Aorta (tissue), 5 donors: ENCODE measurements at places on chromosomes 3 and 15. TPM values are rescaled to one million over a fixed set of nuclear protein-coding genes. Genes with fewer than 3 reads are reported as not detected.

DNA sequence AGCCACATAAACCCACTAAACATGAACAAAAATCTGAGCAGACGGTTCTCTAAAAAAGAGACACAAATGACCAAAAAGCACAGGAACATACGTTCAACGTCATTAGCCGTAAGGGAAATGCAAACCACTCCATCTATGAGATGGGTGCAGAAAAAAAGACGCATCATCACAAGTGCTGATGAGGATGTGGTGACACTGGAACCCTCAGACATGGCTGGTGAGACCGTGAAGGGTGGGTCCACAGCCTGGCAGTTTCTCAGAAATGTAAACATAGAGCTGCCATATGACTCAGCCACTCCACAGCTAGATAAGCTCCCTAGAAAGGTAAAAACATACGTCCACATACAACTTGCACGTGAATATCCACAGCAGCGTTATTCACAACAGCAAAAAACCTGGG, 23.3 kb downstream of the PCSK6 start:
- DNase-seq = no peak
- H3K4me3 ChIP-seq = no peak overlapping the region
- no peaks in the 10 kb centered on the region for H3K36me3 ChIP-seq
- H3K27ac ChIP-seq = no peak overlapping the region
- no peaks in the 10 kb centered on the region for H3K27me3 ChIP-seq
- no peaks in the 10 kb centered on the region for H3K4me1 ChIP-seq

DNA sequence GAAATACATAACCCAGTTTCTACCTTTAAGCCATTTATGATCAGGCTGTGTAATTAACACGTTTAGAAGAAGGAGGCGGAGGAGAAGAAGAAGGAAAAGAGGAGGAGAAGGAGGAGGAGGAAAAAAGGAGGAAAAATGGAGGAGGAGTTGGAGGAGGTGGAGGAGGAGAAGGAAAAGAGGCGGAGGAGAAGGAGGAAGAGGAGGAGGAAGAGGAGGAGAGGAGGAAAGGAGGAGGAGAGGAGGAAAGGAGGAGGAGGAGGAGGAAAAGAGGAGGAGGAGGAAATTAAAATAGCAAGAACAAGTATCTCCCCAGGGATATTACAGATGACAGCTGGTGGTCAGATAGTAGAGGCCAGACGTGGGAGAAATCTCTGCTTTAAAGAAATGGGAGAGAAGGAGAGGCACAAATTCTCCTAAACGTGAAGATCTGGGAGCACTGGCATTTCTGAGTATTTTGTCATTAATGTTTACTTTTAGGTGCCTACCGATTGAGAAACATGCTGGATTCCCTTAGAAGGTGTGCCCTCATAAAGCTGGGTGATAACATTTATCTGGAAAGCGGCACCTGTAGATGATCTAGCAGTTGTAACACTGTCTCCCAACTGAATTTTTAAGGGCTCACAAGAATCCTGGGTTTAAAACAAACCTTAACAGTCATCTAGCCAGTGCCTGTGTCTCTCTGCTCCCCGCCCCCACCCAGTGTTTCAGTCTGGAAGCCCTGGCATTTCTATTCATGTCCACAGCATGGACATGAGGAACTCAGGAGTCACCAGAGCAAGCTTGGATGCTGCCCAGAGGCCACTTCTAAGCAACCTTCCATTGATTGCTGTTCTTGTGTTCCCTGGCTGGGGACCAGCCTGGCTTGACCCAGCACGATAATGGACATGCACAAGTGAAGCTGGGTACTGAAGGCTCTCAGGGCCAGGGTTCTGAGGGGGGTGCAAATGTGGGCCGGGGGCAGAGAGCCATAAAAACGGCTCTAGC, 75.2 kb downstream of the CHRNA7 start:
- no peak overlapping the region for H3K4me3 ChIP-seq
- H3K27me3 ChIP-seq = no peaks in the 10 kb centered on the region
- H3K27ac ChIP-seq = no peak overlapping the region

DNA sequence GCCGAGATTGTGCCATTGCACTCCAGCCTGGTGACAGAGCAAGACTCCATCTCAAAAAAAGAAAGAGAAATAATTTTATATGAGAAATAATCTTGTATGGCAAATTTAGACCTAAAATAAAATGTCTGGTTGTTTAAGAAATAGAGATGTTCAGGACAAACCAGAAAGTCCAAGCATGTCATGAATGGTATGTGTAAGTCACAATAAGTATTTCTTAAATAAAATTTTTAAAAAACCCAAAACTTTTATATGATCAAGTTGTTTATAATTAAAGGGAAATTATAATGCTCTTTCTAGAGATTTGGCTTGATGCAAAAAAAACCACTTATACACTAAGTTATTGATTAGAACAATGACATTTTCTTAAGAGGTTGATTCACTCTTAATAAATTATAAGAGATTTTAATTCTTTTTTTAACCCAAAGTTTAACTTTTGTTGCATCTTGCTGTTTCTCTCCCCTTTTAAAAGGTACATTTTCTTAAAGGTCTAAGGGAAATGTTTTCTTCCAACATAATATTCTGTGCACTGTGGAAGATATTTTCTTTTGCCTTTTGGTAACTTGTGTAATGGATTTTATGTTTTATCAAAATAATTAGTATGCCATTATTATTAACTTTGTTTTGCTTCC, 105.7 kb downstream of the RTP4 start:
- H3K27ac ChIP-seq = no peak overlapping the region
- H3K4me3 ChIP-seq = no peak overlapping the region
- no peak for DNase-seq
- H3K27me3 ChIP-seq = no peaks in the 10 kb centered on the region

GRCh38 chr3:102123590-102124190, 274.4 kb downstream of the NFKBIZ start:
- H3K27me3 ChIP-seq = no peaks in the 10 kb centered on the region
- no peak overlapping the region for H3K4me3 ChIP-seq
- no peaks in the 10 kb centered on the region for H3K36me3 ChIP-seq
- peaks cover 1% of the 10 kb centered on the region for H3K4me1 ChIP-seq
- no peak for DNase-seq
- H3K27ac ChIP-seq = no peak overlapping the region

- H3K4me3 ChIP-seq = no peak overlapping the region
- H3K27me3 ChIP-seq = no peaks in the 10 kb centered on the region
- no peaks in the 10 kb centered on the region for H3K36me3 ChIP-seq
- DNase-seq = no peak
Observed at GRCh38 chr15:101397521-101398003, 91.9 kb downstream of the PCSK6 start.

DNA sequence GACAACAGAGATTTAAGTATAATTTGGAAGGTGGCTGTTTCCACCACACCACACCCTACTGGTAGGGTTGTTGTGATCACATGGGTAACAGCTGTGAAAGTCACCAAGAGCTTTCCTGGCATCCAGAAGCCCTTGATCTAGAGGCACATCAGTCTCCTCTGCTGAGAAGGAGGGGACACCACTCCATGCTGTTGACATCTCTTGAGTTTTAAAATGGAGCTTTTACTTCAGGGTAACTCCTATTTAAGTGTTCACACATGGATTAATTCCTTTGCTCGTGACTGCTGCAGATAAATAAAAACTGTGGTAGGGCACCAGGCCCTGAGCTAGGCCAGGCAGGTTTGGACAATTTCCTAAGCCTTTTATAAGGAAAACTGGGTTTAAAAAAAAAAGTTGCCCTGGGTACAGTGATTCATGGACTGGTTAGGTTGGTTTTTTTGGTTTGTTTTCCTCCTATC, 7.5 kb downstream of the EXOSC7 start:
- no peak for DNase-seq
- no peak overlapping the region for H3K4me3 ChIP-seq
- no peaks in the 10 kb centered on the region for H3K4me1 ChIP-seq
- no peak overlapping the region for H3K27ac ChIP-seq
- no peaks in the 10 kb centered on the region for H3K36me3 ChIP-seq
- no peaks in the 10 kb centered on the region for H3K27me3 ChIP-seq

DNA sequence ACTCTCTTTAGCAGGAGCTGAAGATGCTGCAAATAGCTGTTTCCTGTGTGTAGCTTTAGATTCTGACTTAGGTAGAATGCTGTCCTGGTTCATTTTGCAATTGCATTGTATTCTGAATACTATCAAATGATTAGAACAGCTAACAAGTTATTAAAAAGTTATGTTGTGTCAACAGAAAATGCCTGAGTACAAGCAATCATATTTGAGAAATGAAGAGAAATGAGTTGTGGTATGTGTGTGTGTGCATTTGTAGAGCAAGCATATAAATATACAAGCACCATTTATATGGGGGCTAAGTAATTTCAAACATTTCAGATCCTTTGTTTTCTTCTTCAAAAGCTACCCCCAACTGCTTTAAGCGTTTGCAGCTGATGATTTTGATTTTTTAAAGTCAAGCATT, 7.8 kb downstream of the ZIC1 start:
- no peak for DNase-seq
- no peaks in the 10 kb centered on the region for H3K36me3 ChIP-seq
- no peaks in the 10 kb centered on the region for H3K4me1 ChIP-seq

DNA sequence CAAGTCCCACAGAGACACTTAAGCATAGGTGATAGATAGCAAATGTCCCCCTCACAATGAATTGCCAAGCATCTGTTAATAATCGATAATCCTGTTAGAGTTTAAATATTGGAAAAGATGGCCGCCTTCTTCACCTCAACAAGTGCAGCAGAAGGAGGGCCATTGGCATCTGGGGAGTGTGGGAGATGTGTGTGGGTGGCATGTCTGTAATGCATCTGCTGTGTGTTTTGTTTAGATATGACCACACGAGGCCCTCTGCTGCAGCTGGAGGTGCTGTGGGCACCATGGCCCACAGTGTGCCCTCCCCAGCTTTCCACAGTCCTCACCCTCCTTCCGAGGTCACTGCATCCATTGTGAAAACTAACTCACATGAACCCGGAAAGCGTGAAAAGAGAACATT, 12.9 kb downstream of the MKRN2 start:
- H3K4me3 ChIP-seq = no peak overlapping the region
- no peaks in the 10 kb centered on the region for H3K27me3 ChIP-seq
- H3K27ac ChIP-seq = no peak overlapping the region
- H3K4me1 ChIP-seq = no peaks in the 10 kb centered on the region
- peaks cover 16% of the 10 kb centered on the region for H3K36me3 ChIP-seq

GRCh38 chr3:18393906-18394305, 31.2 kb downstream of the SATB1 start:
- H3K4me3 ChIP-seq = no peak overlapping the region
- no peaks in the 10 kb centered on the region for H3K36me3 ChIP-seq
- no peaks in the 10 kb centered on the region for H3K4me1 ChIP-seq
- H3K27ac ChIP-seq = no peak overlapping the region
- no peak for DNase-seq
- H3K27me3 ChIP-seq = no peaks in the 10 kb centered on the region

DNA sequence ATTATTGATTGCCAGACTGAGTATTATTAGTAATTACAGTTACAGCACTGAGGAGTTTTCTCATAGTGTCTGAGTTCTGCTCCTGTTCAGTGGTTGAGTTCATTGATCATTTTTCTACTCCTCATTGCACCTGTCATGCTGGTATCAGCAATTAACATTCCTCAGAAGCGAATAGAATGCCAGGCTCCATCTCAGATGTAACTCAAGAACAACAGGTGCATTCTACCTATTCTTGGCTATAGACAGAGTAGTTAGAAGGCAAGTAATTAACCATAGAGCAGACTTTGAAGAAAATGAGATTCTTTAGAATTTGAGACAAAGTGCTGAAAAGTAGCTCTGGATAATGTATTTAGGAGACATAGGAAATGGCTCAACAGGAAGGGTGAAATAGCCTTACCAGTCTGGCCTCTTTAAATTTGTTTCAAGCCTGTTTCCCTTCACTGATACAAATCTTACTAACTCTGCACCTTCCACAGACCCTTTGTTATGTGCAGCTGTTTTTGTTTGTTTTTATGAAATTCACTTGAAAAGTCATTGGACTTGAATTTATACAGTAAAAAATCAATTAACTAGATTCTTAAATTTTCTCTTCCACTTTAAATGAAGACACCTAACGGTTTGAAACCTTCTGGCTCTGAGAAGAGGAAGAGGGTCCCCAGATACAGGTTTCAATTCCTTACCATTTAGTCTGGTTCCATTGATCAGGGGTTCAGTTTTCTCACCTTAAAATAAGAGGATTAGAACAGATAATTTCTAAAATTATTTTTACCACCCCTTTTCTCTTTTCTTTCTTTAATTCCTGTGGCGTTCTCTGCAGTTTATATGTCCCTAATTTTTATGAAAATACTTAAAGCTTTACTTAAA, 109.6 kb downstream of the FNDC3B start:
- peaks cover 7% of the 10 kb centered on the region for H3K4me1 ChIP-seq
- no peak overlapping the region for H3K4me3 ChIP-seq

- H3K4me1 ChIP-seq = no peaks in the 10 kb centered on the region
- H3K36me3 ChIP-seq = no peaks in the 10 kb centered on the region
- no peak overlapping the region for H3K27ac ChIP-seq
- DNase-seq = no peak
- H3K4me3 ChIP-seq = no peak overlapping the region
Observed at GRCh38 chr3:58693940-58694850, 27.6 kb upstream of the FAM3D start.

GRCh38 chr3:84023842-84024241, 934.9 kb upstream of the CADM2 start:
- no peak overlapping the region for H3K4me3 ChIP-seq
- no peaks in the 10 kb centered on the region for H3K27me3 ChIP-seq
- no peaks in the 10 kb centered on the region for H3K4me1 ChIP-seq
- H3K36me3 ChIP-seq = no peaks in the 10 kb centered on the region
- no peak for DNase-seq

GRCh38 chr3:90011131-90011530, 903.7 kb downstream of the EPHA3 start:
- H3K27me3 ChIP-seq = no peaks in the 10 kb centered on the region
- no peaks in the 10 kb centered on the region for H3K36me3 ChIP-seq
- H3K4me1 ChIP-seq = no peaks in the 10 kb centered on the region
- no peak overlapping the region for H3K4me3 ChIP-seq
- no peak for DNase-seq
- no peak overlapping the region for H3K27ac ChIP-seq

DNA sequence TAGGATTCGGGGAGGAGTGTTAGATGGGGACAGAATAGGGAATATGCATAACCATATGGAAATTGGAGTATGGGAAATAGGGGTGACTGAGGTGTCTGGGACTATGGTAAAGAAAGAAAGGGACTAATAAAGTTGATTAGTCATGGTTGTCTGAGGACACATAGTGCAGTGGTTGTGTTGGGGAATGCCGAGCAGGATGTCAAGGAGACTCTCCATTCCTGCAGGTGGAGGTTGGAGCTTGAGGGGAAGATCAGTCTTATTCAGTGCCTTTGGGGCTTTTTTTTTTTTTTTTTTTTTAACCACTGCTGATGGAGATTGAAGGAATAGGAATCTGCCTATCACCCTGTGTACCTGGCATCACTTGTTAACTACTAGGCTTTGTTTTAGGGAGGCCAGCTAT, 10.8 kb downstream of the NMD3 start:
- DNase-seq = no peak
- no peaks in the 10 kb centered on the region for H3K27me3 ChIP-seq
- no peaks in the 10 kb centered on the region for H3K4me1 ChIP-seq
- H3K27ac ChIP-seq = no peak overlapping the region
- H3K36me3 ChIP-seq = peaks cover 6% of the 10 kb centered on the region

- no peak for DNase-seq
- H3K4me3 ChIP-seq = no peak overlapping the region
- H3K36me3 ChIP-seq = no peaks in the 10 kb centered on the region
Observed at GRCh38 chr3:16183601-16184270, 9.3 kb downstream of the GALNT15 start.

The GPR62 gene
- total RNA-seq = not detected

The REC114 gene
- not detected for total RNA-seq

The MEX3B gene
- 1.2 TPM for total RNA-seq

The OXTR gene
- total RNA-seq = 2.3 TPM

The CFAP100 gene
- not detected for total RNA-seq

The OSBPL10 gene
- total RNA-seq = 27.9 TPM

The EPHA6 gene
- 2.8 TPM for total RNA-seq

The IL16 gene
- total RNA-seq = 19.5 TPM

The SCG5 gene
- total RNA-seq = 2.6 TPM
